Left forelimb (tissue), 1 donor: ENCODE measurements at places on chromosomes 1 and 21.

- no peak for DNase-seq
Measured at GRCh38 chr21:35142036-35142815, 93.1 kb upstream of the RUNX1 start.

GRCh38 chr21:45871616-45872236 lies 109.8 kb upstream of the COL6A1 start:
- DNase-seq, result no peak

DNA sequence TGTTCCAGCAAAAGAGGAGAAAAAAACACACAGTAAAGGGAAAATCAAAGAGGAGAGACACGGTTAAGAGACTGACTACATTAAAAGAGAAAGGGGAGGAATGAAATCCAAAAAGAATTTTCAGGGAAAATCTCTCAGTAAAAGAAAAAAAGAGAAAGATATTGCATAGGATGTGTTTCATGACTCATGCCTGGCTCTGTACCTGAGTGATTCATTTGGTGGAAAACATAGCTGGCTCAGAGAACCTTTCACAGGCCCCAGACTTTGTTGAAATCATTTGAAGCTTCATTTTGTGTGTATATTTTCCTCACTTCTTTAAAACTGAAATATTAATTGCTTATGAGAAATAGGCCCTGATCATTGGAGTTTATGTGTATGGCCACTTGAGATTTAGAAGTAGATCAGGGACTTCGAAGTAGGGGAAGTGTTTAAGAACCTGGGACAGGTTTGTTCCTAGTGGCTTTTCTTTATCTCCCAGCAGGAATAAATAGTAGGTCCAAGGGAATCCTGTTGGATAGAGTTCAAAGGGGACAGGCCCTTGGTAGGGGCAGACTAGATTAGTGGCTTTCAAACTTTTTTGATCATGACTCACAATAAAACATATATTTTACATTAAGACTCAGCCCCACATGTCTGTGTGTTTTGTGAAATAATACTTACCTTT lies 239.1 kb upstream of the SGIP1 start:
- no peak for DNase-seq

DNA sequence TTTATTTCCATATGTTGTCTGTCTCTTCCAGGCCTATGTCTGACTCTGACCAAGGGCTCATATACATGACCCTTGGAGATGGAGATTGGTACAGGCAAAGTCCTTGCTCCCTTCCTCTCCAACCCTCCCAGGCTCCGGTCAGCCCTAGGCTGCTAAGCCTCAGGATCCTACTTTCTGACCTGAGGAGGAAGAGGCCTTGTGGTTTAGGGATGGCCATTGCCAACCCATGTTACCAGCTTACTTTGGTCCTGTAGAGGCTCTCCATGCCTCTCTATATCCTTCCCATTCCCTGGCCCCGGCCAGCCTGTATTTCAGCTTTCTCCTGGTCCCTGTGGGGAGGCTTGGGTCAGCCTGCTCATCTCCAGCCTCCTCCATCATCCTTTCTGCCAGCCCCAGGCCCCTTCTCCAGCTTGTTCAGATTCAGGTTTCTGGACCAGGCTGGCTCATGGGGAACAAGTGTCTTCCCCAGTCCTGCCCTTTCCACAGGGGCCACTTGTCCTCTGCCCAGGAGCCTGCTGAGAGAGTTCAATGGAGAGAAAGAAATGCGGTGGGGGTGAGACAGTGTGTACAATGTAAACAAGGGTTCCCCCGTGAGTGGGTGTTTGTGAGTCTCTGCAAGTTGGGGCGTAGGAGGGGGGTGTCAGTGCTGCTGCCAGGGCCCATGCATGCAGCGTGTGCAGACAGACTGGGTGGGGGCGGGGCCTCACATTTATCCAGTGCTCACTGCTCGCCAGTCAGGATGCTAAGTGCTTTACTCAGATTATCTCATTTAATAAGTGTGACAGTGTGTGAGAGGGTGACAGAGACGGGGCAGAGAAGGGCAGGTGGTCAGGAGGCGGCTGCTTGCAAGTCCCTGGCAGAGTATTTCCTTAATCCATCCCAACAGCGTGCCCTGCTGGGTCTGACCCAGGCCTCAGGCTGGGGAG lies 31.3 kb upstream of the FOXO6 start:
- no peak for DNase-seq

GRCh38 chr1:85406081-85406480 lies 58.9 kb downstream of the DDAH1 start:
- no peak for DNase-seq

GRCh38 chr1:211938561-211938997 lies 96.8 kb downstream of the INTS7 start:
- no peak for DNase-seq

DNA sequence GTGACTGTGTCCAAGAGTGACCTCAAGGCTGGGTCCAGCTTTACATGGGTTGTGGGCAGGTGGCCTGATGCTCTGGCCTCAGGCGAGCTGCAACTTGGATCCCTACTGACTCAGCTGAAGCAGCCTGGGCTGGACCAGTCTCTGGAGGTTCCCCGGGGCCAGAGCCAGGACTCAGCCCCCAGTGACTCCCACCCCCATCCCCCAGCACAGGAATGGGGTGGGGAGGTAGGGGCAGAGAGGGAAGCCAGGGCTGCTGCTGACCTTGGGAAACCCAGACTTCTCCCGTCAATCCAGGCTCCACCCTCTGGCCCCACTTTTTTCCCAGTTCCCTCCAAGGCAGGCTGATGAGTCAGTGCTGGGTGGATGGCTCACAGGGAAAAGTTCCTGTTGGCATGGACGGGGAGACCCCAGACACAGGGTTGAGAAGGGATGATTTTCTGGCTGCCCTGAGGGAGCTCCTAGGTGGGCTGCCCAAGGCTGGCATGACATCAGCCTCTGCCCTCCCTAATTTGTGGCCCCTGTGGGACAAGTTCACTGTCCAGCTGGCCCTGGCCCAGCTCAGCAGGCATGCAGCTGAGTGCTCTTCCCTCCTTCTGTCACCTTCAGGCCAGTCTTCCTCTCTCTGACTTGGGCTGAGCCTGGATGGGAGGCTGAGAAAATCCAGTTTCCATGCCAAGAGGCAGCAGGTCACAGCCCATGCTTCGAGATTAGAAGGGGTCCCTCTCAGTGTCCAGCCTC lies 2.2 kb downstream of the ZC3H12A start:
- no peak for DNase-seq

DNA sequence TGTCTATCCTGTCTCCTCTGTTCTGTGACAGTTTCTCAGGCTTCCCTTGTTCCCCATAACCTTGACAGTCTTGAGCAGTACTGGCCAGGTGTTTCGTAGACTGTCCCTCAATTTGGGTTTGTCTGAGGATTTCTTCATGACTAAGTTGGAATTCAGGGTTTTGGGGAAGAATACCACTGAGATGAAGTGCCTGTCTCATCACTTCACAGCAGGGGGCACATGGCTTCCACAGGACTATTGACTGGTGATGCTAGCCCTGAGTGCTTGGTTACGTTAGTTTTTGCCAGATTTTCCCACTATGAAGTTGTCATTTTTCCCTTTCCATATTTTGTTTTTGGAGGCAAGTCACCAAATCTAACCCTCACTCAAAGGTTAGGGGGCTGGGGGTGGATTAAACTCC lies 45.7 kb downstream of the CDCP2 start:
- DNase-seq, result no peak
